Suprapubic skin (tissue), 4 donors: ENCODE measurements at places on chromosomes 13 and 19.

DNA sequence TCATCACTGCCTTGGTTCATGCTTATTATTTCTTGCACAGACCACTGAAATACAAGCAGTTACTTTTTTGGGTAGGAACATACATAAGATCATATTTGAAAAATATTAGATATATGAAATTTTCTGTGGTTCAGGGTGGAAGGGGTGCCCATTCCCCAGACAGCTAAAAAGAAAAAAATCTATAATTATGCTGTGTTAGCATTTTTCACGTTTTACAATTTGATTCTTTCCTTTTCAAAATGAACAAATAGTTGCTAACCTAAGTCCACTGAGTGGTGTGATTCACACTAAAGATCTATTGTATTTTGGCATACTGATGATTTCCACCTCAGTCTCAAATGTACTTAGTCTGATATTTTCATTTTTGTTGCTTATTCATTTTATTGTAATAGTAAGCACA lies 66.8 kb upstream of the FBXL3 start:
- no peak overlapping the region for H3K4me3 ChIP-seq
- no peaks in the 10 kb centered on the region for H3K27me3 ChIP-seq
- peaks cover 57% of the 10 kb centered on the region for H3K36me3 ChIP-seq
- DNase-seq: no peak
- H3K4me1 ChIP-seq: no peaks in the 10 kb centered on the region

- H3K27ac ChIP-seq: no peak overlapping the region
- H3K27me3 ChIP-seq: no peaks in the 10 kb centered on the region
- no peaks in the 10 kb centered on the region for H3K4me1 ChIP-seq
These were observed 114.4 kb downstream of the RAB20 start for GRCh38 chr13:110447058-110447511.

GRCh38 chr19:7888145-7888825 lies at the start of gene LRRC8E:
Gene LRRC8E, plus strand, starts transcription at chr19:7888510. Its CDS starts 7,094 bp downstream, at chr19:7895604.
- H3K4me3 ChIP-seq: peak within 1 kb of the TSS; percentile 57
- H3K27me3 ChIP-seq: peaks cover 10% of the 10 kb centered on the region
- no peaks in the 10 kb centered on the region for H3K36me3 ChIP-seq
- H3K4me1 ChIP-seq: peaks cover 17% of the 10 kb centered on the region
- peak; percentile 69 for DNase-seq

- H3K27me3 ChIP-seq: no peaks in the 10 kb centered on the region
- no peak overlapping the region for H3K4me3 ChIP-seq
- H3K4me1 ChIP-seq: peaks cover 3% of the 10 kb centered on the region
- H3K36me3 ChIP-seq: no peaks in the 10 kb centered on the region
- no peak for DNase-seq
These were observed 162.0 kb downstream of the EFNB2 start for GRCh38 chr13:106373304-106373988.

GRCh38 chr13:100773923-100774663 lies 99.5 kb upstream of the TMTC4 start:
- no peaks in the 10 kb centered on the region for H3K27me3 ChIP-seq
- H3K27ac ChIP-seq: no peak overlapping the region
- H3K4me1 ChIP-seq: no peaks in the 10 kb centered on the region
- no peak for DNase-seq

DNA sequence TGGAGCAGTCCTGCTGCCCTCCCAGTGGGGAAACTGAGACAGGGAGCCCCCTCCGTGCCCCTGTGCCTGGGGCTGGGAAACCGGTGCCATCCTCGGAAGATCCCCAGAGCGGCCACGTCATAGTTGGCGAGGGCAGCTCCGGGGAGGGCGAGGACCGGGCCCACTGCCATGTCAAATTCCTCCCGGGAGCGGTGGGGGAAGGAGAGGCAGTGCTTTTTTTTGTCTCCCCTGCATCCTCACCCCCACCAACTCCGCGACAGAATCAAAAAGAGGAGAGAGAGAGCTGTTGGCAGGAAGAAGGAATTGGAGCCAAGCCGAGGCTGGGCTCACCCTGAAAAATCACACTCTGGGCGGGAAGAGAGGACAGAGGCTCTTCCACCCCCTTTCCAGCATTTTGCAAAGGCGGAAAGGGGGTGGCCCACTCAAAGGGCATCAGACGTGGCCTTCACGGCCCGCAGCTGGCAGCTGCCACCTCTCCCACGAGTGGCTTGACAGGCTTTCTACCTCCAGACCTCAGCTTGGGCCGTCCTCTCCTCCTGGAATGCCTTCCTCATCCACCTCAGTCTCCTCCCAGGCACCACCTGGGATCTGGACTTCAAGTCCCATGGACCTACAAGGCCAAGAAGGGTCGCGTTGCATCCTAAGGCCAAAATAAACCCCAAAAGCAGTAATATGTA lies 19.6 kb upstream of the NFIC start:
- H3K36me3 ChIP-seq: no peaks in the 10 kb centered on the region
- peak overlapping the region; percentile 86 for H3K27ac ChIP-seq
- DNase-seq: no peak
- peaks cover 45% of the 10 kb centered on the region for H3K4me1 ChIP-seq

- peak; percentile 78 for DNase-seq
- H3K27me3 ChIP-seq: no peaks in the 10 kb centered on the region
- H3K4me3 ChIP-seq: peak overlapping the region; percentile 95
- H3K4me1 ChIP-seq: peaks cover 54% of the 10 kb centered on the region
- H3K27ac ChIP-seq: peak overlapping the region; percentile 98
These were observed 674 bp downstream of the BRD4 start for GRCh38 chr19:15331419-15332310.

- no peak overlapping the region for H3K4me3 ChIP-seq
- H3K4me1 ChIP-seq: no peaks in the 10 kb centered on the region
- no peaks in the 10 kb centered on the region for H3K36me3 ChIP-seq
- H3K27me3 ChIP-seq: no peaks in the 10 kb centered on the region
- DNase-seq: no peak
These were observed 253.5 kb downstream of the LHFPL6 start for GRCh38 chr13:39349391-39349960.

DNA sequence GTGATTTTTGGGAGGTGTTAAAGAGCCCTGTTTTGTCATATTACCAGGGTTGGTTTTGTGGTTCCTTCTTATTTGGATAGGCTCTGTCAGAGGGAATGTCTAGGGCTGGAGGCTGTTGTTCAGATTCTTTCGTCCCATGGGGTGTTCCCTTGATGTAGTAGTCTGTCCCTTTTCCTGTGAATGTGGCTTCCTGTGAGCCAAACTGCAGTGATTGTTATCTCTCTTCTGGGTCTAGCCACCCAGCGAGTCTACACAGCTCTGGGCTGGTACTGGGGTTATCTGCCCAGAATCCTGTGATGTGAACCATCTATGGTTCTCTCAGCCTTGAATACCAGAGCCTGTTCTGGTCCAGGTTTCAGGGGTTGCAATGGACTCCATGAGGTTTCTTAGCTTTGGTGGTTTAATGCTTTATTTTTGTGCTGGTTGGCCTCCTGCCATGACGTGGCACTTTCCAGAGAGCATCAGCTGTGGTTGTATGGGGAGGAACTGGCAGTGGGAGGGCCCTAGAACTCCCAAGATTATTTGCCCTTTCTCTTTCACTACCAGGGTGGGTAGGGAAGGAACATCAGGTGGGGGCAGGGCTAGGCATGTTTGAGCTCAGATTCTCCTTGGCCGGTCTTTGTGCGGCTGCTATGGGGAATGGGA lies 78.8 kb downstream of the SPRY2 start:
- H3K36me3 ChIP-seq: no peaks in the 10 kb centered on the region
- no peak overlapping the region for H3K27ac ChIP-seq
- H3K27me3 ChIP-seq: no peaks in the 10 kb centered on the region
- H3K4me3 ChIP-seq: no peak overlapping the region

GRCh38 chr13:92984151-92984550 lies 242.5 kb upstream of the GPC6 start:
- no peak overlapping the region for H3K27ac ChIP-seq
- no peaks in the 10 kb centered on the region for H3K36me3 ChIP-seq
- H3K4me3 ChIP-seq: no peak overlapping the region
- no peak for DNase-seq
- H3K27me3 ChIP-seq: no peaks in the 10 kb centered on the region
- no peaks in the 10 kb centered on the region for H3K4me1 ChIP-seq

DNA sequence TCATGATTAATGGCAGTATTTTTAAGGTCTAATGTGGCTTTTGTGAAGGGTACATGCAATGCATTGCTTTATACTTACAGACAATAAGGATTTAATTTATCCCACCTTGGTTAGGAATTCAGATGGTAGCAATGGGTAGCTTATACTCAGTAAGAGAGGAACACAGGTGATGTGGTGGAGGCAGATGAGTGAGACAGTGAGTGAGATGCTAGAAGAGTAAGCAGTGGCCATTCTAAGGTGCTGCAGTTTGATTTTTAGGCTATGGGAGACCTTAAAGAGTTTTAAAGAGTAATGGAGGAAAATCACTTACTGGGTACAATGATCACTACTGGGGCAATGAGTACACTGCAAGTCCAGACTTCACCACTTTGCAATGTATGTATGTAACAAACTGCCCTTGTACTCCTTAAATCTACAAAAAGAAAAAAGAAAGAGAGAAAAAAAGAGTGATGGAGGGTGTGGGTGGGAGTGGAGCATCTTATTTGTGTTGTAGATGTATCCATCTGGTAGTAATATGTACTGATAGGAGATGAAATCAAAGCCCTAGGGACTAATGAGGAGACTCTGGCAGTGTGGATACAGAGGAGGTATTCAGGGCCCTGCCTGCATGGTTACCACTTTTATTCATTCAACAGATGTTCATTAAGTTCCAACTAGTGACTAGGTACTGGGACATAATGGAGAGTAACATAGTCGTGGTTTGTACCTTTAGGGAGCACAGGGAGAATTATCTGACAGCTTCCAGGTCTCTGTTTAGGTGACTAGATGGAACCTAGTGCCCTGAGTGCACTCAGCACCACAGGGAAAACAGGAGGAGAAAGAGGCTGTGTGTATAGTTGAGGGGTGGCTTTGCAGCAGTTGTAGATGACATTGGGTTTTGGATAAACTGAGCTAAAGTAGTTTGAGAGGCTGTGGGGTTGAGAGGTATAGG lies 99.0 kb downstream of the GPC6 start:
- no peaks in the 10 kb centered on the region for H3K4me1 ChIP-seq
- no peaks in the 10 kb centered on the region for H3K27me3 ChIP-seq
- no peak overlapping the region for H3K4me3 ChIP-seq
- DNase-seq: no peak

- no peaks in the 10 kb centered on the region for H3K36me3 ChIP-seq
- H3K4me3 ChIP-seq: no peak overlapping the region
- no peaks in the 10 kb centered on the region for H3K27me3 ChIP-seq
- peaks cover 23% of the 10 kb centered on the region for H3K4me1 ChIP-seq
These were observed 11.0 kb downstream of the TSHZ3 start for GRCh38 chr19:31338069-31338776.

- H3K4me1 ChIP-seq: no peaks in the 10 kb centered on the region
- no peak overlapping the region for H3K27ac ChIP-seq
- DNase-seq: peak; percentile 34
- H3K27me3 ChIP-seq: no peaks in the 10 kb centered on the region
These were observed 22.2 kb downstream of the VSTM2B start for GRCh38 chr19:29547981-29548380.

GRCh38 chr19:7643031-7643415 lies 6.1 kb downstream of the STXBP2 start:
- no peak overlapping the region for H3K4me3 ChIP-seq
- no peak overlapping the region for H3K27ac ChIP-seq
- DNase-seq: no peak
- H3K4me1 ChIP-seq: peaks cover under 1% of the 10 kb centered on the region
- H3K27me3 ChIP-seq: peaks cover 3% of the 10 kb centered on the region

DNA sequence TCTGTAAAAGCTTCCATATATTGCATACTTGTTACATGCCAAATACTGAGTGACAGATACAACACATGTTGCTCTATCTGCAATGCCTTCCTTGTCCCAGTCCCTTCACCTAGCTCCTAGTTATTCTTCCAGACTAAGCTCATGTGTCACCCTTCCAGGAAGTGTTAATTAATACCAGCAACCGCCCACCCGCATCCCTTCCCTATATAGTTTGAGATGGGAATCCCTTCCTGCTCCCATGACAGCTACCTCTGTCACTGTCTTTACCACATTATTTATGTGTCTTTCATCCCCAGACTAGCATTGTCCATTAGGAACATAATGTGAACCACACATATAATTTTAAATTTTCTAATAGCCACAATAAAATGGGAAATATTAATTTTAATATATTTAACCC lies 49.5 kb upstream of the FRY start:
- peaks cover 12% of the 10 kb centered on the region for H3K4me1 ChIP-seq
- DNase-seq: no peak
- H3K27ac ChIP-seq: no peak overlapping the region

DNA sequence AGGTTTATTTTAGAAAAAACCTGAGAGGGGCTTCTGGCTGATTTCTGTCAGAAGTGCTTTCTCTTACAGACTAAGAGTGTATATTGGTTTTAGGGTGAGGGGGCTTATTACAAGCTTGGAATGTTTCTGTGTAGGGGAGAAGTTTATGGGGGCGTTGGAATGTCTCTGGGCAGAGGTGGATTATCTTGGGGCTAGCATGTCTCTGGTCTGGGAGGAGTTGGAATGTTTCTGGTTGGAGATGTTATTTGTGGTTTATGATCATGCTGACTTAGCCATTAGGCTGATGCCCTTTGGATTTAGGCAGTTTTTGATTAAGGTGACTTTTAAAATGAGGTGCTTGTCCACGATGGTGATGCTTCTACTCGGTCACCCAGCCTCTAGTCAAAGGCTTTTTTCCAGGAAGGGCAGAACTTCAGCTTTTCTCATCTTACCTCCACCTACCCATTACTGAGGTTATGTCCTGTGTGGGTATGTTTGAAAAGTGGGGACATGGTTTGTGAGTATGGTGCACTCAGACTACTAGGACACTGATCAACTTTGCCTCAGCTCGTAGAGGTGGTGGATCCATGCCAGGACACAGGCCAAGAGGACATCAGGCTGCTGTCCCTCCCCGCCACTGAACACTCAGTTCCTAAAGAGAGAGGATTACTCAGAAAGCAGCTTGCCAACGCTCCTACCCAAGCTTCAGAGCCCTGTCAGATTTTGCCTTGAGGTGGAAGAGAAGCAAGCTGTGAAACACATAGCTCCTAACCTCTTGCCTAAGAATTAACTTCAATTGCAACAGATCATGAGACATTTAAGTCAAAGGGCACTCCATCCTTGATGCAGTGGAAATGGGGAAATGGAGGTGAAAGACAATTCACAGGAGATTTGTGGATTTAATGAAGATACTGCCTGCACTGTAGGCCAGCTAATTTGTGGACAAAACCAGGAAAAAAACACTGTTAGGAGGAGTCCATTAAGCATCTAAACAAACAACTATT lies 63.6 kb downstream of the ZNF44 start:
- H3K27ac ChIP-seq: no peak overlapping the region
- H3K4me1 ChIP-seq: no peaks in the 10 kb centered on the region
- no peaks in the 10 kb centered on the region for H3K27me3 ChIP-seq
- no peak overlapping the region for H3K4me3 ChIP-seq

GRCh38 chr13:51829568-51829899 lies 15.4 kb downstream of the TMEM272 start:
- H3K27ac ChIP-seq: no peak overlapping the region
- H3K4me1 ChIP-seq: peaks cover 13% of the 10 kb centered on the region
- no peaks in the 10 kb centered on the region for H3K27me3 ChIP-seq
- no peak overlapping the region for H3K4me3 ChIP-seq

GRCh38 chr13:80341756-80342370 lies 937 bp upstream of the SPRY2 start:
- H3K36me3 ChIP-seq: no peaks in the 10 kb centered on the region
- peak overlapping the region; percentile 92 for H3K4me3 ChIP-seq
- H3K27me3 ChIP-seq: no peaks in the 10 kb centered on the region
- peaks cover 17% of the 10 kb centered on the region for H3K4me1 ChIP-seq

- H3K27ac ChIP-seq: peak overlapping the region; percentile 79
- peaks cover 26% of the 10 kb centered on the region for H3K4me1 ChIP-seq
- DNase-seq: no peak
- H3K4me3 ChIP-seq: no peak overlapping the region
- H3K27me3 ChIP-seq: no peaks in the 10 kb centered on the region
- no peaks in the 10 kb centered on the region for H3K36me3 ChIP-seq
These were observed 43.7 kb downstream of the NUMBL start for GRCh38 chr19:40646743-40647254.

- H3K27me3 ChIP-seq: no peaks in the 10 kb centered on the region
- H3K36me3 ChIP-seq: no peaks in the 10 kb centered on the region
- H3K4me1 ChIP-seq: no peaks in the 10 kb centered on the region
- H3K4me3 ChIP-seq: no peak overlapping the region
These were observed 223.9 kb downstream of the SHISA2 start for GRCh38 chr13:25827831-25828465.
